NCI-H1048 (cell line): ENCODE measurements at places on chromosomes 16 and 17.

DNA sequence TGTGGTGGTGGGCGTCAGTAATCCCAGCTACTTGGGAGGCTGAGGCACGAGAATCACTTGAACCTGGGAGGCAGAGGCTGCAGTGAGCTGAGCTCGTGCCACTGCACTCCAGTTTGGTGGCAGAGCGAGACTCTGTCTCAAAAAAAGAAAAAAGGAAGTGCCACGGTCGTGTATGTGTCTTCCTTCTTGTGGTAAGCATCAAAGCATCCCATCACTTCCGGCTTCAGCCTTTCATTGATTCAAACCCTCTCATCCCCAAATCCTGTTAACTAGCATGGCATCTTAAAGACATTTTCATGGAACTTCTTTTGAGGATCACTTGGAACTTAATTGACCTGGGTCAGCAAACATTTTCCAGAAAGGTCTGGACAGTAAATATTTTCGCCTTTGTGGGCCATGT, 126.2 kb downstream of the CPPED1 start:
- DNase-seq: no peak

GRCh38 chr17:66474258-66474657, 171.8 kb downstream of the PRKCA start:
- DNase-seq: no peak

DNA sequence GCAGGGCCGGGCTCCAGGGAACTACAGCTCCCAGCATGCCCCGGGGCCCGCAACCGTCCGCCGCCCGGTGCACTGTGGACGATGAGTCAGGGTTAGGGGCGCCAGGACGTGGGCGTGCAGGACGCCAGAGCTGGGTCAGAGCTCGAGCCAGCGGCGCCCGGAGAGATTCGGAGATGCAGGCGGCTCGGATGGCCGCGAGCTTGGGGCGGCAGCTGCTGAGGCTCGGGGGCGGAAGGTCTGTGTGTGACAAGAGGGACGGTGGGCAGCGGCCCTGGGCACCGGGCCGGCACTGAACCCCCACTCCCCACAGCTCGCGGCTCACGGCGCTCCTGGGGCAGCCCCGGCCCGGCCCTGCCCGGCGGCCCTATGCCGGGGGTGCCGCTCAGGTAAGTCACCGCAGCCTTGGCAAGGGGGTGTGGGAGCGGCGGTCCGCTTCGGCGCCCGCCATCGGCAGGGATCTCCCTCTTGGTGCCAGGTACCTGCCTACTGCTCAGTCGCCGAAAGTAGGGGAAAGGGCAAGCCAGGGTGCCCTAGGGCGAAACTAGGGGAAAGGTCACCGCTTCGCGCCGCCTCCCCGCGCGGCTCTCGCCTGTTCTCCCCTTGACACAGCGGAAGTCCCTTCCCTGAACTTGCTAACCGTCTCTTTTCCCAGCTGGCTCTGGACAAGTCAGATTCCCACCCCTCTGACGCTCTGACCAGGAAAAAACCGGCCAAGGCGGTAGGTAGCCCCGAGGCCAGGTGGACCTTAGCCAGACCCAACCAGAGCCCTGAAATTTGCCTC, at the start of the genes ACADVL and DLG4:
ACADVL (plus strand) TSS at position 127 of the 781 bp plus-strand sequence; CDS start at position 174, 47 bp downstream.
DLG4 (minus strand) TSS at position 25 of the 781 bp plus-strand sequence.
- no peak for DNase-seq

GRCh38 chr16:89845417-89845816, 17.1 kb downstream of the SPIRE2 start:
- no peak for DNase-seq

- DNase-seq: no peak
Measured at GRCh38 chr17:35254107-35254773, 11.4 kb downstream of the SLFN5 start.

- no peak for DNase-seq
Measured at GRCh38 chr16:78742501-78743283, 643.2 kb downstream of the WWOX start.

GRCh38 chr16:83725313-83725712, 82.5 kb upstream of the HSBP1 start:
- no peak for DNase-seq

DNA sequence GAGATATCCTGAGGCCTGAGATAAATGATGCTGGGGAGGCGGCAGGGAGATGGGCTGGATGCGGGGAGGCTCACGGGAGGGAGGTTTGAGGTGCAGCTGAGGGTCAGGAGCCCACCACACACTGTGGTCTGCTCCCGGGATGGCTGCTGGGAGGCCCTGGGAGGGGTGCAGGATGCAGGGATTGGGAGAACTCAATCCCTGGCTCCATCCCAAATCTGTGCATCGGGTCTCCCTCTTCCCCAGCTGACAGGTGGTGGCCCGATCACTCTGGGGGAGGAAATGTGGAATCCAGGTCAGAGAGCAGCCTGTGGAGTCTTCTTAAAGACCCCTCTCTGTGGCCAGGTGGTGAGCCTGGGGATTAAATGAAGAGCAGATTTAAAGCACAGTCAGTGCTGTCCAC, 12.0 kb downstream of the PHB1 start:
- no peak for DNase-seq

- DNase-seq: no peak
Measured at GRCh38 chr17:16662936-16663335, 9.3 kb upstream of the ZNF624 start.

DNA sequence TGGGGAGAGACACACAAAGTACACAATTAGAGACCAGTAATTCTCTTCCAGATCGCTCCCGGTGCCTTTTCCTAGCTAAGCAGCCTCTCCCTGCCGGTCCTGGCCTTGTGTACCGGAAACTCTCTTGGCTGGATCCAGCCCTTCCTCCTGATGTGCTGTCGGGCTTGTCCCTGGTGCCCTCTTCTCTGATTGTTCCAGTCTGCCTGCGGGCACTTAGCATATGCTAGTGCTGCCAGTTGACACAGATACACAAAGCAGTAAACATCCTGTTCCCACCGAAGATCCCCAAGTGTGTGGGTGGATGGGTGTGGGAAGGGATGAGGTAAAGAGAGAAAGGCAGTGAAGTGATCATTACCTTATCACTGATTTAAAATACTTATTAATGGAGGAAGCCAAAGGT, 9.7 kb downstream of the HS3ST3B1 start:
- no peak for DNase-seq

DNA sequence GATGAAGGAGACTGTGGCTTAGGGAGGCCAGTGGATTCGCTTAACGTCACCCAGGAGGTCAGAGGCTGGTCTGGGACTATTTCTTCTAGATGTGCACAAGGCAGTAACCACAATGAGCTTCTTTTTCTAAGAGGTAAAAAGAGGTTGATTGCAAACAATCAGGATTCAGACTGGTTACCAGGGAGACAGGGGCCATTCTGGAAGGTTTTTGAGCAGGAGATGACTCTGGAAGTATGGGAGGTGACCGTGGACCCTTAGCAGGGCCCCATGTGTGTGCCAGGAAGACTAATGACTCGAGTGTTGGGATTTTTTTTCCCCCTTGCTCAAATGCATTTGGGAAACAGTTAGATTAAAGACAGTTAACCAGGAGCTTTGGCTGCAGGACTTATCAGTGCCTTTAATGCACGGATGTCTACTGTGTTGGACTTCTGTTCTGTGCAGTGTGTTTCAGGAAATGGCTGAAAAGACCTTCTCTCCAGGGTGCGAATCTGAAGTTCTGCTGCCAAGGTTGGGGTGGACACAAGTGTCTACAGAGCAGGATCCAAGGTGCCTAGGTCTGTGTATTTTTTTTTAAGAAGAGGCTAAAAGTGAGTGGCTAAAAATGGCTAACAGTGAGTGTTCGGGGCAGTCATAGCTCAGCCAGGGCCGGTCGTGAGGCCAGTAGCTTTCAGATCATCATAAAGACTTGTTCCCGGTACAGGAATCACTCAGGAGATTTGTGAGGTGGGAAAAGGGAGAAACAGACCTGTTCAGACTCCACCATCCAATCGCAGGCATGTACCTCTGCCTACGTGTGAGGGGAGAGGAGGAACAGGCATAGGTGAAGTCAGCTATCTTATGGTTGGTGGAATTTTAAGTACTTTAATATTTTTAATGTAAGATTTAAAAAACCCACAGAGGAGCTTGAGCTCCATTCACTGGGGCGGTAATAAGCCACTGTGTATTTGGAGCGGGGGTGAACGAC, 82.3 kb upstream of the CIBAR2 start:
- no peak for DNase-seq

GRCh38 chr17:27471321-27472269, 15.3 kb downstream of the KSR1 start:
- no peak for DNase-seq

GRCh38 chr17:15307710-15308111, 33.7 kb downstream of the TEKT3 start:
- no peak for DNase-seq

- no peak for DNase-seq
Measured at GRCh38 chr16:79950932-79951719, 350.6 kb upstream of the MAF start.

DNA sequence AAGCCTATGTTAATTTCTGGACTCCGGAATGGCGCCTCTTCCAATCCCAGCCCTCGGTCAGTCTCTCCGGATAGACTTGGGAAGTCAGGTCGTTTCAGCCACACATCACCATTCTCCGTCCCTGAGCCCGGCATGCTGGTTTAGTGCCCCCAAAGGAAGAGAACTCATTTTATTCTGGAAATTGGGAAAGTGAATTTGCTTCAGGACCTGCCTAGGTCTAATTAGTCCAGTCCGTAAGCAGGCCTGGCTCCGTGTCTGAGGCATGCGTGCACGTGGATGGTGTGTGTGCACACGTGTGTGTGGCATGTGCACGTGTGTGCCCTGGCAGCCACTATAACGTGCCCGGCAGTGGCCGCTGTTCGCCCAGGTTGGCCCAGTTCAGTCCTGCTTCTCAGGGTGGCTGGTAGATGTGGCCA, 77.4 kb downstream of the RPA1 start:
- no peak for DNase-seq

DNA sequence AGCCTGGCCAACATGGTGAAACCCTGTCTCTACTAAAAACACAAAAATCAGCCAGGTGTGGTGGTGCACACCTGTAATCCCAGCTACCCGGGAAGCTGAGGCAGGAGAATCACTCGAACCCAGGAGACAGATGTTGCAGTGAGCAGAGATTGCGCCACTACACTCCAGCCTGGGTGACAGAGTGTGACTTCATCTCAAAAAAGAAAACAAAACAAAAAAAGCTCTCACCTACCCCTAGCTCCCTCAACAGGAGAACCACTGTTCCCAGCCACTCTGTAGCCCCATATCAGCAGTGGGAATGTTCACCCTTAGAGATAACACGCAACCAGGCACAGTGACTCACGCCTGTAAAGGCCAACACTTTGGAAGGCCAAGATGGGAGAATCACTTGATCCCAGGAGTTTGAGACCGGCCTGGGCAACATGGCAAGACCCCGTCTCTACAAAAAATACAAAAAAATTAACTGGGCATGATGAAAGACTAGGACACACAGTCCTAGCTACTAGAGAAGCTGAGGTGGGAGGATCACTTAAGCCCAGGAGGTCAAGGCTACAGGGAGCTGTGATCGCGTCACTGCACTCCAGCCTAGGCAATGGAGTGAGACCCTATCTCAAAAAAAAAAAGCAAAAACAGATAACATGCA, 5.4 kb downstream of the TMC8 start:
- DNase-seq: no peak

DNA sequence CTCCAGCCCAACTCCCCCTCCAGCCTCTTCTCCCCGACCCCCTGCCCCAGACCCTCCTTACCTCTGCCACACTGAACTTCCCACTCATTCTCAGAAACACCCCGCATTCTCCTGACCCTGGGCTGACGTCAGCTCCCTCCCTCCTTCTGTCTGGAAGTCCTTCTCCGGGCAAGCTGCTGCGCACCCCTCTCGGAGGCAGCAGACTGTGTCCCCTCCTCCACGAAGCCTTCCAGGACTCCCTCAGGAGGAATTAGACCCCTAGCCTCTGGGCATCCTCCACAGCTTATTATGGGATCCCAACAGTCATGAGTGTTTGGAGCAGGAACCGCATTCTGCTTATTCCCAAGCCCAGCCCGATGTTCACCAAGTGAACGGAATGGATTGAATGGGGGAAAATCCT, 3.4 kb upstream of the RPL38 start:
- no peak for DNase-seq

DNA sequence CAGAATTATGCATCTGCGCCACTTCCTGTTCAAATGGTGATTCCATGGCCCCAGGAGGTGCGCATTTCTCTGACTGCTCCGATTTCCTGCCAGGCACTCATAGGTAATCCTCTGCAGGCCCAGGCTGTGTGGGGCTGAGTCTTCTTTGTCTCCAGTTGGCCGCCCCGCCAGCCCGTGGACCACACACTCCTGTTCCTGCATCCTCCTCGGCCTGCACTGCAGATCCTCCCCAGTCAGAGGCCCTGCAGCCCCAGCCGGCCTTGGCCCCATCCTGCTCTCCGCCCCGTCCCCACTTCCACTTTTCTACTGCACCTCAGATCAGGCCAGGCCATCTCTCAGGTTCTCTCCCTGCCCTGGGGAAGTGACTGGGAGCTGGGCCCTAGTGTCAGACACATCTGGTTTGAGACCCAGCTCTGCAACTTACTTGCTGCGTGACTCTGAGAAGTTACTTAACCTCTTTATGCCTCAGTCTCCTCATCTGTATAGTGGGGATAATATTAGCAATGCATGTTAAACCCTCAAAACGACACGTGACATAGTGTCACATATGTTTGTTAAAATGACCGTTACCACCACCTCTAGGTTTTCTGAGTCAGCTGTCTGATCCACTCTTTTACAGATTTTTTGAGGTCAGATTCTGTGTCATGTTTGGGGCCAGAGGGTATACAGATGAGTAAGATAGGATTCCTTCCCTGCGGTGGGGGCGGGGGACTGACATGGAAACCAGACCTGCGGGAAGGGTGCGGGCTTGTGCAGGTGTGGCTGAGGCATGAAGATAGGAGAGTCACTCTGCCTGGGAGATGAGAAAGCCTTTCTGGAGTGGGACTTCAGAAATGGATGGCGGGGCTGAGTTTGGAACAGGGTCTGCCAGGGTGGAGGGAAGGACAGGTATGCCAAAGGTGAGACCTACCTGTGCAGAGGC, 12.8 kb downstream of the RAB11FIP4 start:
- DNase-seq: no peak

- DNase-seq: no peak
Measured at GRCh38 chr16:4372001-4372577, 441 bp downstream of the VASN start.

- DNase-seq: no peak
Measured at GRCh38 chr16:29808219-29808900, 2.0 kb downstream of the MAZ start.

DNA sequence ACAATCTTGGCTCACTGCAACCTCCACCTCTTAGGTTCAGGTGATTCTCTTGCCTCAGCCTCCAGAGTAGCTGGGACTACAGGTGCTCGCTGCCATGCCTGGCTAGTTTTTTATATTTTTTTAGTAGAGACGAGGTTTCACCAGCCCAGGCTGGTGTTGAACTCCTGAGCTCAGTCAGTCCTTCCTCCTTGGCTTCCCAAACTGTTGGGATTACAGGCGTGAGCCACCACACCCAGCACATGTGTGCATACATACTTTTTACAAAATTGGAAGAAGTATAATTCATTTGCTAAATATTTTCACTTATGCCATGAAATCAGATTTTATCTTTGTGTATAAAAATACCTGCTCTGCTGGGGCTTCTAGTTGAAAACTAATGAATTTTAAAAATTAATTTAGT, 13.2 kb downstream of the BPTF start:
- DNase-seq: no peak

- no peak for DNase-seq
Measured at GRCh38 chr17:37212179-37212578, 163.6 kb upstream of the C17orf78 start.
